ENCODE measurements at places on chromosomes 12 and 14.

- DNase-seq, result no peak
These were observed 108.0 kb upstream of the MAX start for GRCh38 chr14:65210118-65210821.

GRCh38 chr12:24054416-24054815 lies 104.9 kb upstream of the SOX5 start:
- DNase-seq, result no peak

- DNase-seq, result no peak
These were observed 24.1 kb downstream of the FGF23 start for GRCh38 chr12:4355156-4356040.

- no peak for DNase-seq
These were observed 525.2 kb downstream of the GLT1D1 start for GRCh38 chr12:129378496-129378895.

DNA sequence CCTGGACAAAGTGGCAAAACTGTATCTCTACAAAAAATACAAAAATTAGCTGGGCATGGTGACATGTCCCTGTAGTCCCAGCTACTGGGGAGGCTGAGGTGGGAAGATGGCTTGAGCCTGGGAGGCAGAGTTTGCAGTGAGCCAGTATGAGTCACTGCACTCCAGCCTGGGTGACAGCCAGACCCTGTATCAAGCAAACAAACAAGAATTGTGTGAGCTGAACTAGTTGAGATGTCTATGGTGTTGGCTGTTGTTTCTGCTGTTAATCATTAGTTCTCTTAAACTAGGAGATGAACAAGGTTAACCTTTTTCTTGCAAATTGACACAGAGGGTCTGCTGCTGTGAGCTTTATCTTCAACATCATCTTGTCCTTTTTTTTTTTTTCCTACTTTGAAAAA lies 23.6 kb downstream of the RASSF3 start:
- peak; percentile 78 for DNase-seq

DNA sequence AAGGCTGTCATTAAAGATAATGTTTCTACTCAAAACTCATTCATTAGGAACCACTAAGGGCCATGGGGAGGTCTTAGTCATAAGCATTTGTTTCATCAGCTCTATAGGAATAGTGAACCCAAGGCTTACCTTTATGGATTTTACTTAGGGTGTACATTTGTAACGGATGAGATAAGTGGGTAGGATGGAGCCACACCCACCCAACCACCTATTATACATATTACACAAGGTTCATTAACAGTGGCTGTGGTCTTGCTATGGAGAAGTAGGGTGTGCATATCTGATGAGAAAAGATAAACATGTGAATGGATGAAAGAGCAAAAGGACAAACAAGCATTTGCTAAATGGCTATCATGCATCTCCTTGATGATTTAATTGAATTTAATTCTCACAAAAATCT lies 39.6 kb upstream of the ITPR2 start:
- no peak for DNase-seq

DNA sequence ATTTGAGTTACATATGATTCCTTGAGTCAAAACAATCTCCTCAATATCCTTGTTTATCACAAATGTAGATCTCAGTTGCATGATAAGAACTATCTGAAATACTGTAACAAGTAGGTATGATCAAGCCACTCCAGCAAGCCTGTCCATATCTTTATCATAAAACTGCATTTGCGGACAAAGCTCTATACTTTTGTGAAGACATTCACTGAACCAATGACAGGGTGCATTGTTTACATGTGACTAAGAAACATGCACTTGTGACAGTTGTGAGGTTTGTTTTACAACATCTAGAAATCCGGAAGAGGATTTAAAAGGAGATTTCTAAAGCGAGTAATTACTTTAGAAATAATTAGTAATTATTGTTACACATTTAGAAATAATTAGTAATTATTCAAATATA lies 111.7 kb downstream of the PPP2R5E start:
- DNase-seq, result no peak

DNA sequence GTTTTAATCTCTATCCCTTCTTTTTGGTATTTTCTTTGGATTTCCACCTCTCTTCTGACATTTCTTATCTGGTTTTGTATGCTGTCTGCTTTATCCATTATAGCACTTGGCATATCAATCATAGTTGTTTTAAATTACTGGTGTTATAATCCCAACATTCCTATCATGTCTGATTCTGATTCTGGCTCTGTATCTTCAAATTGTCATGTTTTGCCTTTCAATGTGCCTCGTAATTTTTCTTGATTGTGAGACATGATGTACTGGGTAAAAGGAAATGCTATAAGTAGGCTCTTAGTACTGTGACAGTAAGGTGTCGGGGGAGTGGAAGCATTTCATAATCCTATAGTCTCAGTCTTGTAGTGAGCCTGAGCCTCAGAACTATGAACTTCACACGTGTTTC lies 729.3 kb upstream of the NOVA1 start:
- no peak for DNase-seq

DNA sequence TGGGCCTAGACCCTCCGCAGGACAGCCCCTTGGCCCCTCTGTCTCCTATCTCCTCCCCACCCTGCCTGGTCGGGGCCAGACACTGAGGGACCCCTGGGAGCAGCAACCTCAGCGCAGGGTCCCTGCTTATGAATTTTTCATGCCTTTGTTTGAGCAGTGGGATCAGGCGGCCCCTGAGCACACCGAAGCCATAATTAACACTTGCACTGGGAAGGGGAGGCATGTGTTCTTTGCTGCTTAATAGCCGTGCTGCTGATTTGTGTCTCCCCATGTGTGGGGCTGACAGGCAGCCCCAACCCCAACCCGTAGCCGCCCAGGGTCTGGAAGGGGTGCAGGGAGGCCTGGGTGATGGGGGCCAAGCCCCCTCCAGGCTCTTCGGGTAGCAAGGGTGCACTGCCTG lies 52.7 kb downstream of the FBRSL1 start:
- DNase-seq, result no peak

DNA sequence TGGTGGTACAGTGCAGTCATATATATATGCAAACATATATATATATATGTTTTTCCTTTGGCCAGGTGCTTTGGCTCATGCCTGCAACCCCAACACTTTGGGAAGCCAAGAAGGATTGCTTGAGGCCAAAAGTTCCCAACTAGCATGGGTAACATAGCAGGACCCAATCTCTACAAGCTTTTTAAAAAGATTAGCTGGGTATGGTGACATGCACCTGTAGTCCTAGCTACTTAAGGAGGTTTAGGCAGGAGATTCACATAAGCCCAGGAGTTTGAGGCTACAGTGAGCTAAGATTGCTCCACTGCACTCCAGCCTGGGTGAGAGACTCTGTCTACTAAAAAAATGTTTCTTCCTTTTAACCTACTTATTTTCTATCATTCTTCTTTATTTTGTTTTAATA lies 10.2 kb downstream of the PZP start:
- DNase-seq, result no peak

GRCh38 chr12:29159661-29160060 lies 10.6 kb downstream of the FAR2 start:
- DNase-seq, result no peak

- DNase-seq, result no peak
These were observed 64.8 kb upstream of the TMEM260 start for GRCh38 chr14:56514663-56515371.

- DNase-seq, result peak; percentile 91
These were observed 21.1 kb downstream of the KRT18 start for GRCh38 chr12:52969828-52970569.

GRCh38 chr12:125645724-125646123 lies 580.5 kb downstream of the AACS start:
- DNase-seq, result no peak

DNA sequence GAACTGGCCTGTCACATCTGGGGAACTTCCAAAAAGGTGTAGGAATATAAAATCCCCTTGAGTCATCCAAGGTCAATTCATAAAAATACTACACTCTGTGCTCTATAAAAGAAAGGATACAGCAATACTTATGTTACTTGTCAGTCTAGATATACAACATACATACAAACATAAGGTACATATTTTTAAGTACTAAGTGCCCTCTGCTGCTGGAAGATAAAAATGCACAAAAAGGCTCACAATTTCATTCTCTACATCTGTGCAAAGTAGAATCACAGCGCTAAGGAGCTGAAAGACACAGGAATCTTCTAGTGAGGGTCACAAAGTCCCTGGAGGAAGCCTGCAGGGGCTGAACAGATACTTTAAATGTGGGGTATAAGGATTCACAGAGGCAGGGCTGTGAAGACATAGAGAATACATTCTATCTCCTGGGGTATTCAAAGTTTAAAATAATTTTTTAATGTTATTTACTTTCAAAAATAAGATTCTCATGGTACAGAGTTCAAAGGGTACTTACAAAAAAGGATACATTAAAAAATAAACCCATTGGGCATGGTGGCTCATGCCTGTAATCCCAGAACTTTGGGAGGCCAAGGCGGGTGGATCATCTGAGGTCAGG lies 10.2 kb upstream of the GOLGA5 start:
- DNase-seq, result peak; percentile 67

- DNase-seq, result no peak
These were observed 230.2 kb downstream of the VRK1 start for GRCh38 chr14:97027256-97027999.

DNA sequence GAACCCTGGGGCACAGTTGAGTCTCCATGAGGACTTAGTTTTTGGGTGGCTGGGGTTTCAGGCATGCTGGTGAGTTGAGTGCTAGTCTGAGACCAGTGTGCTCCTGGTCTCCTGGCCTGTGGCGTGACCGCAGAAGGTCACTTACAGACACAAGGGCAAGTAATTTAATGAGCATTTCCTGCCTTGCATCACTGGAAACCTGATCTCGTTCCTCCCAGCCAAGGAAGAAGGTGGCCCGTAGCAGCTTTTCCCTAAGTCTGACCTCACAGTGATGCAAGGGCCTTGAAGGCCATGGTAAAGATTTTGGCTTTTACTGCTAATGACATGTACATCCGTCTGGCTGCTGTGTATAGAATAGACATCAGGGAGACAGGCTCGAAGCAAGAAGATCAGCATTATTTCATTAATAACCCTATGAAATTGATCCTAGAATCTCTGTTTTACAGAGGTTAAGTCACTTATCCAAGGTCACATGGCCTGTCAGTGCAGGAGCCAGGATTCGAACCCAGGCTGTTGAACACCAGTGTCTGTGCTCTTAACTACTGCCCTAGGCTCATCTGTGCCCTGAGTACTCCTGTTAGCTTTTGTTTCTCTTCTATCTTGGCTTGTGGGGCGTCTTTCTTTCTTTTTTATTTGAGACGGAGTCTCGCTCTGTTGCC lies 4.6 kb downstream of the TMEM120B start:
- no peak for DNase-seq

- DNase-seq, result no peak
These were observed 43.9 kb upstream of the AMN1 start for GRCh38 chr12:31772685-31773222.

GRCh38 chr12:107448198-107448597 lies 237.4 kb upstream of the PWP1 start:
- DNase-seq, result no peak

- no peak for DNase-seq
These were observed 101.1 kb downstream of the BMP4 start for GRCh38 chr14:53855574-53855973.

DNA sequence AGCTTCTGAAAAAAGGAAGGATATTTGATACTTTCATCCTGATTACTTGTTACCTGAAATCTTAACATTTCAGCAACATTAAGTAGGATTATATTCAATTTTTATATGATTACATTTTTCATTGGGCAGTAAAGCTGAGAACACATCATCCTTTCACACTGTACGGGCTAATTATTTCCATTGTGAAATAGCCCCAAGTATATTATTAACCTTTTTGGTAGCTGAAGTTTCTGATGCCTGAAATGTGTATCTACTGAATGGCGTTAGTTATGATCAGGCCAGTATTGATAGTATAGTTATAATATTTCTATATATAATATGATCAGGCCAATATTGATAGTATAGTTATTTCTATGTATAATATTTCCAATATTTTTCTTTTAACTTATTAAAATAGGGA lies 10.1 kb downstream of the SPATS2 start:
- DNase-seq, result no peak

GRCh38 chr12:29710104-29710503 lies 73.6 kb downstream of the TMTC1 start:
- no peak for DNase-seq

Measured in LoVo (cell line).